ENCODE measurements at places on chromosomes 11 and 22.
A peak's percentile ranks its signal among the peaks of the same experiment; 100 is the strongest.

DNA sequence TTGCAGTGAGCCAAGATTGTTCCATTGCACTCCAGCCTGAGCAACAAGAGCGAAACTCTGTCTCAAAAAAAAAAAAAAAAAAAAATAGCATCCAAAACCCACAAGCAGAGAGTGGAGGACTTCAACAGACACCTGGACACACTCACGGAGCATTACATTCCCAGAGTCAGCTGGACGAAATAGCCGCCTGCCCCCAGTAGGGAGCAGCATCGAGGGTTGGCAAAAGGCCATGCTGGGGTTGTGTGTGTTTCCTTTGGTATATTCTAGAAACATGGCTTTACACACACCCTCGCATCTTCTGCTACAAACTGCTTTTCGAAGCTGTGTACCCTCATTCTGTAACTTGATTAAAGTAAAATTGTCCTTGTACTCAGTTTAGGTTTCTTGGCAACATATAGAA, 5.3 kb downstream of the ADA2 start:
- DNase-seq = no peak

DNA sequence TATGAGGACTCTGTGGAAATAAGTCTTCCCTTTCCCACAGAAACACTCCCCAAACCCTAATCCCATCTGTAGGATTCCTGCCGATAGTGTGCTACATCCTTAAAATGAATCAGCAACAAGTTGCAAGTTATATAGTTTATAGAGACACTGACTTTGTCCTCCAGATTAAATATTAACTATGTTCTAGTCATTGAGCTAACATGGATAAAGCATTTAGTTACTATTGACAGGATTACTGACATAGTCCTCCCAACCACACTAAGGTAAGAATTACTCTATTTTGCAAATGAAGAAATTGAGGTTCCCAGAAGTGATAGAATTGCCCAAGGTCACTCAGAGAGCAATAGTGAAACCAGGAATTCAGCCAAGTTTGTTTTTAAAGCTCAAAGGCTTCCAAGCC, 1.9 kb downstream of the OR52M1 start:
- no peak for DNase-seq

DNA sequence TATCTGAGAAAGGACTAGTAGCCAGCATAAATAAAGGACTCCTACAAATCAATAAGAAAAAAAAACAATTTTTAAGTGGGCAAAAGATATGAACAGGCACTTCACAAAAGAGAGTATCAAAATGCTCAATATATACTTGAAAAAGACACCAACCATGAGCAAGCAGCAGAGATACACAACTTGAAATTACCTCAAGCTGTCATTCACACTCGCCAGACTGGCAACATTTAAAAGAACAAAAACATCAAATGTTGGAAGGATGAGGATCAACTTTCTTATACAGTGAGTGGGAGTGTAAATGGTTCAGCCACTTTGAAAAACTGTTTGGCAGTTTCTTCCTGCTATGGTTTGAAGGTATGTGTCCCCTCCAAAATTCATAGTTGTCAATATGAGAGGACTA, 23.9 kb upstream of the ELFN2 start:
- DNase-seq = no peak

- DNase-seq = peak; percentile 51
Measured at GRCh38 chr22:49372530-49373288, 455.0 kb downstream of the BRD1 start.

DNA sequence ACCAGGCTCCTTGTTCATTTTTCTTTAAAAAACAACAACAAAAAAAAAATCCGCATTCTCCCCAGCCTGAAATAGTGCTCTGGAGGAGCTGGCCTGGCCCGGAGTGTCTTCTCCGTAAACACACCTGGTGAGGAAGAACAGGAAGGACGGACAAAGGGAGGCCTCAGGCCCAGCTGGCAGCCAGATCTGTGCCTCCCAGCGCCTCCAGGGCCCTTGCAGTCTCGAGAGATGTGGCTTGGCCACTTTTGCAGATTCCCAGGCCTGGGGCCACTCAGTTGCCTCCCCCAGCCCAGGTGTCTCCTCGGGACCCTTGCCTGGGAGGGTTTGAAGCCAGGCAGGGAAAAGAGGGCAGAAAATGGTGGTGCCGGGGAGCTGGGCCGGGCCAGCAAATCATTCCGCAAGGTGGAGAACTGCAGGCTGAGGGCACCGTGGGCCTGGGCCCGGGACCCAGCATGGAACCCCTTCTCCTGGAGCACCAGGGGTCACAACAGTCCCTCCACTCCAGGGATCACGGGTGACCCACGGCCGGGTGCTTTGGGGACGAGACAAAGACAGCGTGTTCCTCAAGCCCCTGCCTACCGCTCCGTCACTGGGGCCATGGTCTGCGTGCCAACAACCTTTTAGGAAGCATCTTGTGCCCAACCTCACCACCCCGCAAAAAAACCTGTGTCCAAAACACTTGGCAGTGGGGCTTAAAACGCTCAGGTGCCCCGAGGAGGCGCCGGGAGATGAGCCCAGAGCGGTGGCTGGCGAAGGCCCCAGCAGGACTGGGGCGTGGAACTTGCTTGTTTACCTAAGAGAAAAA, 67.1 kb upstream of the WNT7B start:
- DNase-seq = no peak

DNA sequence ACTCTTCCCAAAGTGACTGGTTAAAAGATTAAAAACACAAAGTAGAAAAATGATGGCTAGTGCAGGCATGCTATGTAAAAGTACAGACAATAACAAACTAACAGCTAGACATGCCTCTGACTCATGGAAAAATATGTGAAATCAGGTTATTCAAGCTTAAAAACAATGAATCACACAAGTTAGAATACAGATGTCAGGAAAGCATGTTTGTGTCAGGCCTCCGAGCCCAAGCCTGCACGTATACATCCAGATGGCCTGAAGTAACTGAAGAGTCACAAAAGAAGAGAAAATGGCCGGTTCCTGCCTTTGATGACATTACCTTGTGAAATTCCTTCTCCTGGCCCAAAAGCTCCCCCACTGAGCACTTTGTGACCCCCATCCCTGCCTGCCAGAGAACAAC, 110.1 kb downstream of the NOX4 start:
- DNase-seq = no peak

DNA sequence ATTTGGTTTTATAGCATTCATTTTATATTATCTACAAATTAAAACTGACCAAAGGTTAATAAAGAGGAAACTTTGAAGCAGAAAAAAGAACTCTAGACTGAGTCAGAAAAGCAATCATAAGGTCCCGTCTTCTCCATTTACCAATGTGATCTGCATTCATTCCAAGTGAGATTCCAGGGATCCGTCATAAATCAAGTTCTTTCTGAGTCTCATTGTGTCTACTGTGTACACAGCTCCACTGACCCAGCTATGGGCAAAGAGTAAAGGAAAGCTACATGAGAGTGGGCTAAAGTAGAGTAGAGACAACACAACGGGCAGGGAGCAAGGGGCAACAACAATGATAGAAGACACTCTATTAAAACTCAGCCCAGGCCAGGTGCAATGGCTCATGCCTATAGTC, 15.3 kb downstream of the FAM168A start:
- DNase-seq = no peak

DNA sequence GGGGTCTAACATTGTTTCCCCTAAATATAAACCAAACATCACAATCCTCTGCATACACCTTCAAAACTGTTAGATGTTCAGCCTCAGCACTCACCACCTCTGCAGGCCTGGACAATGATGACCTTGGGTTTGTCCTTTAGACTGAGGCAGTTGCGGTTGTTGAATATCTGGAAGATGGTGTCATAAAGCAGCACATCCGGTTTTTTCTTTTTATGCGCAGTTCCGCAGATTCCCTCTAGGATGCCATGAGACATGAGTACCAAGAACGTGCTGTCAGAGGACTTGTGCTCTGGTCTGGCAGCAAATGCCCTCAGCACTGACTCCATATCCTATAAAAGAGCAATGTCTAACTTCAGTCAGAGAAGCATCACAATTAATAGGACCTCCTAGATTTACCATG, 22.8 kb downstream of the CASP5 start:
- no peak for DNase-seq
